Occipital lobe (tissue), 3 donors: ENCODE measurements at places on chromosomes 6 and 20. TPM values are rescaled to one million over a fixed set of nuclear protein-coding genes. Genes with fewer than 3 reads are reported as not detected.

Gene TOX2
- 0.31 TPM for total RNA-seq

DNA sequence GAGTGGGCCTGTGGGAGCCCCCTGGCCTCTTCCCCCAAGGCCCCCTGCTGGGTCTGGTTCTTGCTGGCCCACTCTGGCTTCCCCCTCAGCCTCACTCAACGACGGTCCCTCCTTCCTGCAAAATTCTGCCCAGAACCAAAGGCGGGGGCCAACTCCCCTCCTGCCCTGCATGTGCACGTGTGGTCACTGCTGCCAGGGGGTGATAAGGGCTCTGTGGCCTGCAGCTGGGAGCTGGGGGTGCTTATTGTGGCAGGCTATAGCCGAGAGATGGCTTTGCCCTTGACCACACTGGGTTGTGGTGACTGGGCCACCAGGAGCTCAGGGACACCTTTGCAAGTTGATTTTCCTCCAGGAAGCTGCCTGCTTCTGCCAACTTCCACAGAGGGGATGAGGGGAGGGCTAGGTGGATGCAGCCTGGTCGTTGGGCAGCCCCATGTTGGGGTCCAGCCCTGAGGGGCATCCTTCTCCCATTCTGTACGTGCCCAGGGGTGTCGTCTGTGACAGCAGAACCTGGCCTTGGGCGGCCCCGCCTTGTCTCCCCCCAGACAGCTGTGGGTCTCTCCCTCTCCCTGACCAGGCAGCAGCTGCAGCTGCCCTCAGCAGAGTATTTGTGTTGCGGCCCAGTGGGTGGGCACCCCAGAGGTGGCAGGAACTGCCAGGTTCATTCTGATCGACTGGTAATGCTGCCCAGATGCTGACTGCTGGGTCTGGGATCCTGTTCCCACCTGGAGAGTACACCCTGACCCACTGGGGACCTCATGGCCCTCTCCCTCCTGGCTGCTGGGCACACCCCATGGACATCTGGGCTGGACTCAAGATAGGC lies 5.6 kb downstream of the TCEA2 start:
- DNase-seq, result no peak

DNA sequence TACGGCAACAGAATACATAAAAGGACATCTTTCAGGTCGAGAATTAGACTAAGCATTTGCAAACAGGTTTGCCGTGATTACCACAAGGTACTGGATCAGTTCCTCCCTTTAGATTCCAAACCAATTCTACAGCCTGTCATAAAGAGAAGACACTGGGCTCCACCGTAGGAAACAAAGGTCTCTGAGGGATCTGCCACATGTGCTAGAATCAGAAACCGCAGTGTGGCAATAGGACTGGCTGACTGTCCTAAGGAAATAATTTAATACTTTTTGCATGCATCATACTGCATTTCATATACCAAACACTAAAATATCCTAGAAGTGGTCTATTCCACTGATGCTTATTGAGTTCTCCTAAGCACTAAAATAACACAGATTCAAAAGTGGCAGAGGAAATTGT lies 59.2 kb downstream of the POPDC3 start:
- no peak for DNase-seq

GRCh38 chr6:2184700-2185455 lies 60.5 kb downstream of the GMDS start:
- no peak for DNase-seq

Gene FLRT3
- total RNA-seq, result 27.5 TPM

Gene SPINT4
- total RNA-seq, result not detected

DNA sequence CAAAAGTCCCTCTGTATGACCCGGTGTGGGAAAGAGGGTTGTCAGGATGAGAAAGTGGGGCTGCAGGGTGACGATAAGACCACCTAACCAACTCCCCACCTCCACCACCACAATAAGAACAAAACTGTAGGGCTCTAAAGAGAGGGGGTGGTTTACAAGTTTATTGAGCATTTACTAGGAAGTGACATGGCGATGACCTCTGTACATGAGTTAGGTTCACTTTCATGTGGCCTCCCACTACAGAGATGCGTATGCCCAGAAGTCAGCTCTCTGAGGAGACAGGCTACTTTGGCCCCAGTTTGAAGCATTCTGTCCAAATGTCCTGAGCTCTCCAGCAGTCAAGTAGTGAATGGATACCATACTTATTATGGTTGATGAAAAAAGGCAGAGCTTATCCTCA lies 28.7 kb upstream of the PI16 start:
- no peak for DNase-seq

DNA sequence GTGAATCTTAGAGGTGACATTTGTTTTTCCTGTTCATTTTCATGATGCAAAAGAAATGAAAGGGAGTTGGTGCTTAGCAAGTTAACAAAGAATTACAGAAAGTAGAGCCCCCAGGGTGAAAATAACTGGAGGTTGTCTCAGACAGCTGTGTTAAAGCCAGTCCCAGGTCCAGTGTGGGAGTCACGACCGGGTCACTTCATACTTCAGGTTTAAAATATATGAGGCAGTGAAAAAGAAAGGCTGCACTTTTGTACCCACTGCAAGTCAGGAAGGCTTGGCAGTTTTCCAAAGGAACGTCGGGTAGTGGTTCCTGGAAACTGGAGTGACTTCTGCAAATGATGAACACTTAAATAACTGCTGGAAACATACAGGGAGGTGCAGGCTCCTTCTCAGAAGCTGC lies 91.5 kb upstream of the THBS2 start:
- DNase-seq, result no peak

Gene CST7
- total RNA-seq, result 0.31 TPM

- no peak for DNase-seq
These were observed 3.9 kb upstream of the LTV1 start for GRCh38 chr6:143839196-143839595.

DNA sequence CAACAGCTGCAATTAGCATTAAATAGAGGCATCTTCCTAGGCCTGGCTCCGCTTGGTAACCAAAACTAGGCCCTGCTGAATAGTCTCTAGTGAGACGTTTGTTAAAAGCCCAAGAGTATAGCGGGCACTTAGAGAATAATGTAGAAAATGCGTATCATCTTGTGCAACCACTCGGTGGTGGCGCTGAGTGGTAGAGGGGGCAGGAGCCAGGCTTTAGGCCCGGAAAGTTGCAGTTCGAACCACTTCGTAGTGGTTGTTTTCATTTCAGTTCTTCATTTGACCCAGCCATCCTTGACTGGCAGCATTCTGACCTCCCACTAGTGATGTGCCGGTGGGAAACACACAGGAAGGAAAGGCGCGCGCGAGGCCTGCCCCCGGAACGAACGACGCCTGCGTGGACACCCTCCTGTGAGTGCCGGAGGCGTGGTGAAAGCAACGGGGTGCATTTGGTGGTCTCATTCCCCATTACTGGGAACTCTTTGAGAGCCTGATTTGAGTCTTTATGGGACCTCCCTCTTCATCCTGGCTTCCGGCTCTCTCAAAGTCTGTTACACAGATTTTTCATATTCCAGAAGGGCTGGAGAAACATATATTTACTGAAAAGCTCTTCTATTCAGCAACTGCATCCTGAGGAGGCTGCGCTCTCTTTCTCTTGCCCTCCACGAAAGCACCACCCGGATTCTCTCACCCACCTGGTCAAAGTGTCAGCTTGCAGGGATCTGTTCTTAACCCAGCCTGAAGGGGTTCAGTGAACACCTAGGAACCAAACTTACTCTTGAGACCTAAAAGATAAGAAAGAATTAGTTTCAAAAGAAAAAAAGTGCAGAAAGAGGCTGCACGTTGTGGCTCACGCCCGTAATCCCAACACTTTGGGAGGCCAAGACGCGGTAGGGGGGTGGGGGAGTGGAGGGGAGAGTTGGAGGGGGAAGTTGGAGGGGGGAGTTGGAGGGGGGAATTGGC lies 18.2 kb downstream of the GPX5 start:
- DNase-seq, result no peak

Gene ADGRF5
- total RNA-seq, result 8.0 TPM

Gene PSORS1C1
- not detected for total RNA-seq

DNA sequence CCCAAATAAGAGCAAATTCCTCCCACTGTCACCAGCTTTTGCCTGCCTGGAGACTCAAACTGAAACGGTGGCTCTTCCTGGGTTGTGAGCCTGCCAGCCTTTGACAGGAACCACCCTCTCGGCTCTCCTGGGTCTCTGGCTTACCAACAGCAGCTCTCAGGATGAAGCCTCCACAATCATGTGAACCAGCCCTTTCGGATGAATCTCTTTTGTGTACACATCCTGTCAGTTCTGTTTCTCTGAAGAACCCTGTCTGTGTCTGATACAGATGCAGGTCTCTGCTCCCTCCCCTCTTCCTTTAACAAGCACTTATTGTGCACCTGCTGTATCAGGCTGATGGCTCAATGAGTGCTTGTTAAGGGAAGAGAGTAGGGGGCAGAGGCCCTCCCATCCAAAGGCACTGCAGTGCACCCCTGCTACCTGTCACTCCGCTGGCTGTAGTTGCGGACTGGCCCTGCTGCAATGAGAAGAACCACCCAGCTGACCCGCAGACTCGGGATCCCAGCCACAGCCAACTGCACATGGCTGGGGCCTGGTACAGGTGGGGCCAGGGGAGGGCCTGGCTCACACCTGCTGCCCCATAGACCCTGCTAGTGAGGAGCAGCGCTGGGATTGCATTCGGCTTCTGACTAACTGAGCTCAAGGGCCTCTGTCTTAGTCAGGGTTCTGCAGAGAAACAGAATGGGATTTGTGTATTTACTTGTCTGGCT lies 120.1 kb upstream of the PMEPA1 start:
- DNase-seq, result no peak

Gene GPX5
- total RNA-seq, result not detected

DNA sequence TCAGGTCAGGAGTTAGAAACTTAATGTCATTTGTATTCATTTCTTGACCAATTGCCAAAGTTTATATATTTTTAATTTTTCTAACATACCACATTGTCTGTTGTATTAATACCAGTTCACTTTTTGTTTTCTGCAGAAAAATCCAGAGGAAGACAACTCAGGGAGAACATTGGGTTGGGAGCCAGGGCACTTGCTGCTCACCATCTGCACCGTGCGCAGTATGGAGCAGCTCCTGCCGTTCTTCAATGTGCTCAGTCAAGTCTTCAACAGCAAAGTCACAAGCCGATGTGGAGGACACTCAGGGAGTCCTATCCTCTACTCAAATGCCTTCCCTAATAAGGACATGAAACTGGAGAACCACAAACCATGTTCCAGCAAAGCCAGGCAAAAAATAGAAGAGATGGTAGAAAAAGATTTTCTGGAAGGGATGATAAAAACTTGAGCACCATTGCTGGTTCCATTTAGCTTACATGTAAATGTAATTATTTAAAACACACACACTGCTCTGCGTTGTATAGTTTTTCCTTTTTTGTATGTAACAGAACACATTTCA lies 25.3 kb downstream of the PGM3 start:
- DNase-seq, result no peak

DNA sequence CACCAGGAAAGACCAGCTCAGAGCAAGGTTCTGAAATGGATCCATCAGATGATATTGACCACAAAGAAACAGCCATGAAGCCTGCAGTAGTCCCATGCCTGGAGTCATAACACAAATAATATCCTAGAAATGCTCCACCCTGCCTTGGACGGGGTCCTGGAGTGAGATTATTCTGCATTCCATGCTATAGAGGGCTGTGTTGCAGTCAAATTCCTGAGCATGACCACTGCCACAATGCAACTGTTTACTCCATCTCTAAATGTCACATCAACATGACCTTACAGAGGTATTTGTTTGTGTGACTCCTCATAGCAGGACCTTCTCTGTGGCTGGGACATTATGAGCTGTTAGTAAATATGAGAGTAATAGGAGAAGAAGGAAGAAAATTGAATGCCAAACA lies 257.5 kb upstream of the TCF21 start:
- DNase-seq, result no peak

DNA sequence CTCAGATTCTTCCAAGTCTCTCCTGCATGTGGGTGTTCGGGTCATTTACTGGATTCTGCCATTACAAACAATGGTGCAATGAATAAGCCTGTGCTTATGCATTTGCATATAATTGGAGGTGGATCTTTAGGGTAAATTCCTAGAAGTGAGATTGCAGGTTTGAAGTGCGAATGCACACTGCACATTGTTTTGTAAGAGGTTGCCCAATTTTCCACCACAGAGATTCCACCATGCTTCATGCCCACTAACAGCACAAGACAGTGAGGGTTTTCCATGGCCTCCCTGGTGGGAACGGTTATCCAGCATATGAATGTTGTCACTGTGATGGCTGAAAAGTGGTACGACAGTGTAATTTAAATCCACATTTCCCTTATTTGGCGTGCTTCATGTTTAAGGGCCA lies 178.8 kb upstream of the PMEPA1 start:
- DNase-seq, result no peak

GRCh38 chr6:33164665-33165373 lies 27.4 kb downstream of the COL11A2 start:
- no peak for DNase-seq

Gene EEF1A2
- total RNA-seq, result 214 TPM

- DNase-seq, result peak; percentile 66
These were observed 76.0 kb downstream of the SRC start for GRCh38 chr20:37421988-37422387.

Gene TGM3
- total RNA-seq, result 0.16 TPM

- DNase-seq, result no peak
These were observed 82.6 kb downstream of the ASXL1 start for GRCh38 chr20:32440758-32441078.

- no peak for DNase-seq
These were observed 710 bp upstream of the ZNF343 start for GRCh38 chr20:2509468-2509781.

DNA sequence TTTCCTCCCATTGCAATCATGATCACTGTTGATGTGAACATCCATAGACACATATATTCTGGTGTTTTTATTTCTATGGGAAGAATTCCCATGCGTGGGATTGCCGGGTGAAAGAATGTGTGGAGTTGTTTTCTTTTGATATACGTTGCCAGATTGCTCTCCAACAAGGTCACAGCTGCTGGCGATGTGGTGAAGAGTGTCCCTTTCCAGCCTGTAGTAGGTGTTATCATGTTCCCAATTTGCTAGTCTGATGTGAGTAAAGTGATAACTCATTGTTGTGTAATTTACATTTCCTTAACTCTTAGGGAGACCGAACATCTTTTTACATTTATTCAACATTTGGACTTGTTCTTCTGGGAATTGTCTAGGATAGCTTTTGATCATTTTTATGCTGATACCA lies 14.5 kb upstream of the ELMO2 start:
- DNase-seq, result no peak

Gene C20orf202
- total RNA-seq, result 0.16 TPM

Gene SRSF12
- total RNA-seq, result 34.9 TPM

DNA sequence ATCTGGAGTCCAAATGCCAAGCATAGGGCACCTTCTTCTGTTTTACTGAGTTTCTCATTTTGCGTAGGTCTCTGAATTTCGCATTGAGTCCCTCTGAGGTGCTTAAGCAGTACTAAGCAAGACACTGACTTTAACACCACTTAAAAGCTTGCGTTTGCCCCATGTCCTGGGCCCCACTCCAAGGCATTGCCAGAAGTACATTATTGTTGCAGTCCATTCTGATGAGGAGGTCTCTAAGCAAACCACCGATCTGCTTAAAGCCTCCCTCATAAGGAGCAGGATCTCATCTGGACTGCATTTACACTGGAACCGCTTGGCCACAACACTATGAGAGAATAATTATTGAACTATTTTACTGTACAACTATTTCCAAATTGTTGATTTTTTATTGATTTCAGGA lies 16.3 kb downstream of the BMP2 start:
- DNase-seq, result no peak
